H54 (cell line): ENCODE measurements at places on chromosomes 2 and 18.

GRCh38 chr2:25347846-25348245 is 6.1 kb upstream of the DNMT3A start:
- no peak for DNase-seq

DNA sequence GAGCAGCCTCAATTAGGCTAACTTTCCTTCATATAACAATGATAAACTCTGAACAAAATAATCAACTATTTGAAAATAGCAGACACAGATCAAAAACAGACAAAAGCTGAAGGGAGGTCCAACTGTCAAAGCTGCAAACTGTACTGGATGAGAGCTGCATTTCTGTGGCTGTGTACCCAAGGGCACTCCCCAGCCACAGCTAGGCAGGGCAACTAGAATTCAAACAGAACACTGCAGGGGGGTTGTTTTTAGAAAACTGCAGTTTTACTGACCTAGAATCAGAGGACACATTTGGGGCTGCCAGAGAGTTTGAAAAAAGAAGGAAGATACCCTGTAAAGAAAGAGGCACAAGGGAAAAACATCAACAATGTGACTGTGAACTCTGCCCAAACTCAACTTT is 56.8 kb downstream of the SMAD2 start:
- no peak for DNase-seq

GRCh38 chr2:17759805-17760204 is 5.9 kb downstream of the GEN1 start:
- DNase-seq: no peak

GRCh38 chr2:72041638-72042111 is 106.0 kb downstream of the CYP26B1 start:
- no peak for DNase-seq

- DNase-seq: no peak
Observed at GRCh38 chr18:77645170-77645872, 395.7 kb downstream of the GALR1 start.

DNA sequence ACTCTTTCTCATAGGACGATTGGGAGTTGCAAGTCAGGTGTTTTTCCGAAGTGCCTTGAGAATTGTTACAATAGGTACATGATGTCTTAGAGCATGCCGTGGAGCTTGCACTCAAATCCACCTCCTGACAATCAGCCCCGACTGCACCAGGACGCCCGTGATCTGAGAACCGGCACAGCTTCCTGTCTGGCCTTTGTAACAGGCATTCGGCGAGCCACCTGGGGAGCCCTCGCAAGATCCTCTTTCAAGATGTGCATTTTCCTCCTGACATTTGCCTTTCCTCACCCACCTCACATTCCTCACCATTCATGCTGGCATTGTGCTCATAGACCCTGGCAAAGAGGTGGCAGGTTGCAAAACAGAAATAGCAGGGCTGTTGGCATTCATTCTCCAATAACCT is 427.3 kb downstream of the GALR1 start:
- DNase-seq: no peak

- no peak for DNase-seq
Observed at GRCh38 chr2:112959109-112959812, 18.5 kb upstream of the IL36G start.

DNA sequence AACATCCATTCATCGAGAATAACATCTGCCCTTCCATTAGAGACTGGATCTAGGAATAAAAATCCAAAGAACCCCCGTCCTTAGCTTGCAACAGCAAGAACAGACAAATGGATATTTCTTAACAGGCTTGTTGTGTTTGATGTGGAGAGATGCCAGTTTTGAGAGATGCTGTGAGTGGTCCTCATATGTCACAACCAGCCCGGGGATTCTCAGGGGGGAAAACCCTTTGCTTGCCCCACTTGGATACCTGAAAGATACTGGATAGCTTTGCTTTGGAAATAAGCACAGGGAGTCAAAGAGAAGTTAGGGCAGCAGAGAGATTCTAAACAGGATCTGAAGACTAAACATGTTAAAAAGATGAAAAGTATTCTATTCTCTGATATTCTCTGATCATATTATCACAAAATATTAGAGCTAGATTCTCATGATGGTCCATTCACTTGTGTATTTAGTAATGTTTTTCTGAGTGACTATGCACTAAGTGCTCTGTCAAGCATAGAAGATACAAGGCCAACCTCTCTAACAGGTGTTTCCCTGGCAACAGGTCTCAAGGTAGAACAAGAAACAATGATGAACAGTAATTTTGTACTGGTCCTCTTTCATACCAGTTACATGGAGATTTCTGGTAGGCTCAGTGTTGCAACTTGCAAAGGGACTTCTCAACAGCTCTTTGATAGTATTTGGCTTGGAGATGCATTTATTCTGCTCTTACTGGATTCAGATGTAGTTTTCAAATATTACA is 348.2 kb downstream of the MYCN start:
- DNase-seq: no peak

DNA sequence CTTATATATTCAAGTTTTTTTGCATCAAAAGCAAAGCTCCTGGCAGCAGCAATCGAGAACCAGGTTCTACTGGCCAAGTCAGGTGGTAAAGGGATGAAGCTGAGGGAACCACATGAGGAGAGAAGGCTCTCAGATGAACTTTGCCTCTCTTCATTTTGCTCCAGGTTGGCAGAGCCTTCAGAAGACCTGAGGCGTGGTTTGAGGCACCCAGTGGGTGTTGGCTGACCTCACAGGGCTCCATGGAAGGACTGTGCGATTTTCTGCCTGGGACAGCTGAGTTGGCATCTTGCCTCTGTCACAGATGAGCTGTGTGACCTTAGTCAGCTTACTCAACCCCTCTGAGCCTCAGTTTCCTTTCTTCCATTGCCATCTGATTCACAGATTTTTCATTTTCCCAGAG is 89.0 kb downstream of the INSIG2 start:
- no peak for DNase-seq

GRCh38 chr2:200278694-200279316 is 27.7 kb upstream of the SPATS2L start:
- no peak for DNase-seq

DNA sequence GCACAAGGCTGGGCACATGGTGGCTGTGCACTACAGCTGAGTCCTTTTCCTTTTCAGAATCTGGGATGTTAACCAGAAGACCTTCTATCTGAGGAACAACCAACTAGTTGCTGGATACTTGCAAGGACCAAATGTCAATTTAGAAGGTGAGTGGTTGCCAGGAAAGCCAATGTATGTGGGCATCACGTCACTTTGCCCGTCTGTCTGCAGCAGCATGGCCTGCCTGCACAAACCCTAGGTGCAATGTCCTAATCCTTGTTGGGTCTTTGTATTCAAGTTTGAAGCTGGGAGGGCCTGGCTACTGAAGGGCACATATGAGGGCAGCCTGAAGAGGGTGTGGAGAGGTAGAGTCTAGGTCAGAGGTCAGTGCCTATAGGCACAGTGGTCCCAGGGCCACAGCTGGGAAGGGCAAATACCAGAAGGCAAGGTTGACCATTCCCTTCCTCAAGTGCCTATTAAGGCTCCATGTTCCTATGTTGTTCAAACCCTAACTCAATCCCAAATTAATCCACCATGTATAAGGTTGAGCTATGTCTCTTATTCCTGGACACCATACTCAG is 2.2 kb downstream of the IL1RN start:
- DNase-seq: no peak

- DNase-seq: no peak
Observed at GRCh38 chr2:120240901-120241429, 11.7 kb upstream of the RALB start.

GRCh38 chr18:48955830-48956261 is 5.1 kb upstream of the SMAD7 start:
- no peak for DNase-seq

DNA sequence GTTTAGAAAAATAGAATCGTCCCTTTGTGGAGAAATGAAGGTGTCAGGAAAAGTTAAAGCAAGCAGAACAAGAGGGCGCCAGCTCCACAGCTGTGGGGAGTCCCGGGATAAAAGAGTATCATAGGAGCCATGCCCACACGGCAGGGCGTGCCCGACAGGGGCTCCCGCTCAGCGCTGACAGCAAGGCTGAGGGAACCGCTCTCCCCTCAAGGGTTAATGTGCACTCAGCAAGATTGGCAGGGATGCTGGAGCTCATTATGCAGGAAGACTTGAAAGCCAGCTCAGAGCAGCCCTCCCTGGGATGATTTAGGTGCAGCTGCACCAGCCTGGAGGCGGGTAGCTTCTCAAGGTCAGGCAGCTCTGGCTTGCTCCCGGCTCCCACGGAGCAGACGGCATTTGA is 500.2 kb downstream of the EIPR1 start:
- DNase-seq: no peak

GRCh38 chr2:46181306-46181705 is 115.9 kb upstream of the EPAS1 start:
- DNase-seq: no peak

- no peak for DNase-seq
Observed at GRCh38 chr2:230951396-230951795, 26.4 kb upstream of the GPR55 start.

- no peak for DNase-seq
Observed at GRCh38 chr2:101811226-101812015, 113.9 kb downstream of the MAP4K4 start.

DNA sequence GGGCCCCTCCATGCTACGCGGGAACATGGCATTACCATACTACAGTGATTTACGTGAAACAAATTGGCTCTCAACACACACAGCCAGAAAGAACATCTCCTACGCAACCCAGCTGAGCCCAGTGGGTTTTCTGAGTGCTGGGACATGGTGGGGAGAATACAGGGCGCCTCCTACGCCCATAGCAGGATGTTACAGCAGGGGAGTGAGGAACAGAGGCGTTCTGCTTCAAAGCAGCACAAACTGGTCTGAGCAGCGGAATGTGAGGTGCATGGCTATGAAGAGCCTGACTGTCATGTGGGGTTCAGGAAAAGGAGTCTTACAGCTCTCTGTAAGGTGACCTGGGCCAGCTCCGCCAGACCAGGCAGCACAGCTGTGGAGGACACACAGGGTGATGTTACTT is 108.6 kb upstream of the REV1 start:
- no peak for DNase-seq

DNA sequence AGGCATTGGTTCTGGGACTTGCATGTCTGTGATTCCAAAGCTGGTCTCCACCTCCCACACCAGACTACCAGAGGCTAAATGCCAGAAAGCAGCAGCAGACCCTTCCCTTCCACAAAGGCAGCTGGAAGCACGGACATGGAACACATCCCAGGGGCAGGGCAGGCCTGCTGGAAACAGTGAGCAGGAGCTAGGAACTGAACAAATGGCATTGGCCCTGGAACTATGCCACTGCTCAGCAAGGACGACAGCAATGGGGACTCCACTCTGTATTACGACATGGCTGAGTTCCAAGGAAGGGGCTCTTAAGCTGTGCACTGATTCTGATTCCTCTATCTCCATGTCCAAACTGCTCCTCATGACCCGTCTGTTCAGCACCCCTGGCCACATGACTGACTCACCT is 77.8 kb upstream of the TFCP2L1 start:
- DNase-seq: no peak

DNA sequence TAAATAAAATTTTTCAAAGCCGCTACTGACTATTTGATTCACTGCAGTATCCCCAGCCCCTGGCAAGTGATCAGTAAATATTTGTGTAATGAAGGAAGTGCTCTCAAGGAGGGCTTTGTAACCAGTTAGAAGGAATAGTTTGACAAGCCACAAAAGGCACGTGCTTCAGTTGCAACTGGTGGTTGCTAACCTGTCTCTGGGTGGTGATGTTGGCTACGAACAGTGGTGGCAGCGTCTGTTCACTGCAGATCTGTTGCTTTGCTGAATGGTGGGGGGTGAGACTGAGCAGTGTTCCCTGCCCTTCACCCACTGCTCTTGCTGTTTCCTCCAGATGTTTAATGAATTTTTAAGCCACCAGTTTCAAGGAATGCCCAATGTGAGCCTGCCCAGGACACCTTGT is 73.9 kb upstream of the SIX2 start:
- DNase-seq: no peak

DNA sequence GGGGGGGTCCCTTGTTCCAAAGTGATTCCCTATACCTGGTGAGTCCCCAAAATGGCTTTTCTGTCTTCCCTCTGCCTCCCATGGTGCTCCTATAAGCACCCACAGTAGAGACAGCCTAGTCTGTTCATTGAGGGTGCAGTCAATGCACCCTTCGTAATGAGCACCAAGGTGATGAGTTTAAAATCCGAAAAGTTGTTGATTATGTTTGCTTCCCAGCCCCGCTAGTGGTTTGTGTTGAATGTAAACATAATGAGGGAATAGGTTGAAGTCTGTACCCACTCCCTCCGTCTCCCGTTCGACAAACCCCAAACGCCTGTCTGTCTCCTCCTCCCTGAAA is 2.3 kb downstream of the FOSL2 start:
- no peak for DNase-seq

DNA sequence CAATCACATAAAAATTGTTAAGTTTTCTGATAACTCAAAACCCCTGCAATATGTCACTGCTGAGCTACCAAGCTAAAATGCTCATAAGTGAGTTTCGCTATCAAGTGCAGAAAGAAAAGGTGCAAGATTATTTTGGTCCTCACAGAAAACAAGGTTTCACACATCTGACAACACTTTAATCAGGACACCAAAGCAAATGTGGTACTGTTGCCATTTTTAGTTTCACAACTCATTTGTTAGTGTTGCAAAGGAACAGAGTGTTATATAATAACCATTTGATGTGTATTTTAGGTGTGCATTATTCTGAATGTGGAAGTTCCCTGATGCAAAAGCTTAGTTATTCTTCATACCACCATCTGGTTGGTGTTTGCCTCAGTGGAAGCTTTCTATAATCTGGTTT is 956.2 kb downstream of the DSC3 start:
- DNase-seq: no peak

DNA sequence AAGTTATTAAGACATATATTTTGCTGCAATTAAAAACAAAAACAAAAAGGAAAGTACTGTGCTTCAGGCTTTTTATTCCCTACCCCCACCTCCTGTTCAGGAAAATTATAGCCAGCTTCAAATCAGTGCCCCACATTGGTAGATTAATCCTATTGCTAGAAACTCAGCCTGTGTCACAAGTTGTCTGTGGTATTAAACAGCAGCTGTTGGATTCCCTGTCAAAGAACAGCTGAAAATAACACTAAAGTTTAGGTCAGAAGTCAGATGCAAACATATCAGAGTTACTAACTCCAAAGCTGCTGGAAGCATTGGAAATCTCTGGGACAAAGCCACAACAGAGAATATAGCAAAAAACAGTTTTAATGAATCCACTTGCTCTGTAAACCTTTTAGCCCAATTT is 818 bp upstream of the CCDC141 start:
- DNase-seq: no peak

DNA sequence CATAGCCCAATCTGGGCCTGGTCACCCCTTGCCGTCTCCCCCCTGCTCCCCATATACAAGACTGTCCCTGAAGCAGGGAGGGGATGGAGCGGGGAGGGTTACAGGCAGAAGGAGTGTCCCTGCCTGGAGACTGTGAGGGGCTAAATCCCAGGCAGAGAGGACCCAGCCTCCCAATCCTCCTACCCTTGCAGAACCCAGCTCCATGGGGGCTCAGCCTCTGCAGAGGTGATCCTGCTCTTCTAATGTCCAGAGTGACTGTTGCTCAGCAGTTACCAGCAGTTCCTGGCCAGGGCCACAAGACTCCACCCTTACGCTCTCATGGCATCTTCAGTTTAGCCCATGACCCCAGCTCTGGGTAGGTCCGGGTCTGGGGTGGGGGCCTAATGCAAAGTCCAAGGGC is 58.1 kb downstream of the COA5 start:
- no peak for DNase-seq
